Right ventricle myocardium superior (tissue), 1 donor: ENCODE measurements at places on chromosomes 12 and 14. TPM values are rescaled to one million over a fixed set of nuclear protein-coding genes. Genes with fewer than 3 reads are reported as not detected.

KRT8 gene
- 104 TPM for total RNA-seq

PLD4 gene
- 0.13 TPM for total RNA-seq

SOX5 gene
- 2.2 TPM for total RNA-seq

C3AR1 gene
- 7.3 TPM for total RNA-seq

KRT80 gene
- total RNA-seq, result not detected

SPTLC2 gene
- total RNA-seq, result 10.2 TPM

SERPINA10 gene
- total RNA-seq, result not detected

TCL1B gene
- total RNA-seq, result not detected

ASCL1 gene
- not detected for total RNA-seq

PLEKHG7 gene
- not detected for total RNA-seq

PLEKHH1 gene
- 4.4 TPM for total RNA-seq

SPATA7 gene
- 8.8 TPM for total RNA-seq

TCHP gene
- 8.3 TPM for total RNA-seq

AKT1 gene
- 120 TPM for total RNA-seq

LRIG3 gene
- 5.5 TPM for total RNA-seq

RNASE4 gene
- total RNA-seq, result 9.4 TPM

RAD9B gene
- total RNA-seq, result 0.67 TPM
